ENCODE measurements at places on chromosomes 5 and 9.

GRCh38 chr5:20348321-20348720 is 360.3 kb upstream of the CDH18 start:
- no peak for DNase-seq

DNA sequence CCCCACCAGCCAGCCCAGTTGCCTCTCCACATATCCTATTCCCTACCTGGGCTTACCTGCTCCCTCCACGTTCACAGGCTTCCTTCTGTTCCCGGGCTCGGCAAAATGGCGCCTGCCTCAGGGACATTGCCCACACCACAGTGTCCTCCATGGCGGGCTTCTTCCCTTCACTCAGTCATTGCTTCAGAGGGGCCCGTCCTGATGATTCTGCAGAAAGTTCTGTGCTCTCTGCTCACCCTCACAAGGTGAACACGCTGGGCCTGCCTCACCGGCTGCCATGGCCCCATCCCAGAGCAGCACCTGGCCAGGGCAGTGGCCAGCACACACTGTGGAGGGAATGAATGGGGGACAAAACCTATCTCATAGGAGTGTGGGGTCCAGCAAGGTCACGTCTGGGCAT is 313.0 kb downstream of the GADD45G start:
- no peak for DNase-seq

- DNase-seq = no peak
These were observed 29.7 kb downstream of the LARP1 start for GRCh38 chr5:154784856-154785255.

GRCh38 chr9:128723352-128723865 is 518 bp downstream of the ZDHHC12 start:
- no peak for DNase-seq

GRCh38 chr9:135551456-135551855 is 5.5 kb downstream of the OBP2A start:
- DNase-seq = no peak

All from stimulated activated CD4-positive, alpha-beta T cell treated with anti-CD3 and anti-CD28 coated beads, Interleukin-4, amount 100 ng/mL, for 48 hours (primary cell).